NCI-H1105 (cell line): ENCODE measurements at places on chromosomes 1 and 21.

DNA sequence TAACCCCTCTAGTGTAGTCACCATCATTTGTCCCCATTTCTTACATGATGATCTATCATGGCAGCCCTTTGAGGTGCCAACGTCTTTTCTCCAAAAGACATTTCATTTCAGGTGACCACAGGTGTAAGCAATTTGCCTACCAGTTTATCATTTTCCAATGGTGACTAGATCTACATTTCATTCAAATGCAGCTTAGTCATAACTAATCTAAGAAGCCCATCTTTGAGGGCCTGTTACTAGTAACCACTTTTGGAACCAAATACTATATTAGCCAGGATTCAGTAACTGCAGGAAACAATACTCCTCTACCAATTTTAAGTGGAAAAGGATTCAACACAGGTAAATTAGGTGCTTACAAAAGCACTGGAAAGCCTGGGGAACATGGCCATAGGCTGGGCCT lies 30.6 kb upstream of the TMEM54 start:
- DNase-seq = no peak

DNA sequence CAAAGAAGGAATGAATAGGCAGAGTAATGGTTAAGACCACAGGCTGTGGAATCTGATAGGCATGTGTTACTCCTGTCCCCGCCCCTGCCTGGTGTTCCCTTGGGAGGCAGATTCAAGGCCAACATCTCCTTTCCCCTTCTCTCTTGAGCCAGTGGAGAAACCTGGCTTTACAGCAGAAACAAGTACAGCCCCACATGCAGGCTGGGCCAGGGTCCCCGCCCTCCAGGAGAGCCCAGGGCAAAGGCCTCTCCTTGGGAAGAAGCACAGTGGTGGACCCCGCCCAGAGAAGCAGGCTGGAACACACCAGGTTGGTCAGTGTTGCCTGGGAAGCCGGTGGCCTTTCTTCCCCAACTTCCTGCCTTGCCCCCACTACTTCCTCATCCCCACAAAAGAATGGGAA lies 6.8 kb downstream of the C1orf167 start:
- DNase-seq = no peak

- DNase-seq = peak; percentile 16
Measured at GRCh38 chr1:95287081-95287480, 53.1 kb downstream of the RWDD3 start.

- no peak for DNase-seq
Measured at GRCh38 chr1:195026792-195027191, 1581.4 kb downstream of the KCNT2 start.

DNA sequence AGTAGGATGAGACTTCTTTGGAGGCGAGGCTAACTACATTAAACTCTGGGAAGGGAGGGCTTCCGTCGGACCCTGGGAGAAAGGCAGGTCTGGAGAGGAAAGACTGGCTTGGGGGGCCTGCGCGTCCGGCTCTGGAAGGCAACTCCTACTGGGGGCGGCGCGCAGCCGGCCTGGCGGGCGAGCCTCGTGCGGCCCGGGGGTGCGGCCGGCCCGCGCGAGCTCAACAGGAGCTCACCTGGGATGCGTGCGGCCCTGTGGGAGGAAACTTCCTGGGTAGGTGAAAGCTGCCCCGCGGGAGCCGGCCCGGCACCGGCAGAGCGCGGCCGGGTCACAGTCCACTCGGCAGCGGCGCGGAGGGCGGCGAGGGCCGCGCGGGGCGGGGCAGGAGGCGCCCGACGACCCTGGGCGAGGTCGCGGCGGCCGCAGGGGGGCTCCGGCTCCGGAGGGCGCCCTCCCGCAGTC lies 449 bp downstream of the EPS15 start:
- peak; percentile 19 for DNase-seq

- DNase-seq = no peak
Measured at GRCh38 chr1:78607334-78607927, 12.8 kb upstream of the IFI44L start.

GRCh38 chr1:27383661-27384060 lies 528 bp upstream of the CD164L2 start:
- no peak for DNase-seq

DNA sequence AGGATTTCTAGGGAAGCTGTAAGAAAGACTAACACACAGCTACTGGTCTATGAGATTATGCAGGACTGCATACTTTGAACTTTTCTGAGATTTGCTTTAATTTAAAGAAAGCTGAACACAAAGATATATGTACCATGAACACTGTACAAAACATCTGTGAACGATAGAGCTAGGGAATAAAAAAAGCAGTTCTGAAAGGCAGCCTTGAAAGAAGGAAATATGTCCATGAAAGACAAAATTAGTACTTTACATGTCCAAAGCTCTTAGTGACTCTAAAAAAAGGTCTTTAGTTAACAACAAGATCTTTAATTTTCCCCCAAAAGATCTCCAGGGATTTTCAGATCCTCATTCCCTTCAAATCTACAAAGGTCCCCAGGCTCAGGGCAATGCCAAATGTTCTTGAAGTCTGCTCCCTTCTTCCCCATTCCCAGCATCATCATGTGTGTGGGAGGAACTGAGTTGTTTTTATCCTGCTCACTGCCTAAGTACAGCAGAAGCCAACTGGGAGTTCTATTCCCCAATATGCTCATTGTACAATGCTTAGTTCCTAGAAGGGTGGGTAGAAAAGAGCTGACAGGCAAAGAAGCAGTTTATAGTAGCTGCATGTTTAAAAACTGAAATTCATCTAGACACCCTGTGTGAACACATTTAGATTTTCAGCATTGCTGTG lies 60.1 kb upstream of the PTCH2 start:
- DNase-seq = no peak

DNA sequence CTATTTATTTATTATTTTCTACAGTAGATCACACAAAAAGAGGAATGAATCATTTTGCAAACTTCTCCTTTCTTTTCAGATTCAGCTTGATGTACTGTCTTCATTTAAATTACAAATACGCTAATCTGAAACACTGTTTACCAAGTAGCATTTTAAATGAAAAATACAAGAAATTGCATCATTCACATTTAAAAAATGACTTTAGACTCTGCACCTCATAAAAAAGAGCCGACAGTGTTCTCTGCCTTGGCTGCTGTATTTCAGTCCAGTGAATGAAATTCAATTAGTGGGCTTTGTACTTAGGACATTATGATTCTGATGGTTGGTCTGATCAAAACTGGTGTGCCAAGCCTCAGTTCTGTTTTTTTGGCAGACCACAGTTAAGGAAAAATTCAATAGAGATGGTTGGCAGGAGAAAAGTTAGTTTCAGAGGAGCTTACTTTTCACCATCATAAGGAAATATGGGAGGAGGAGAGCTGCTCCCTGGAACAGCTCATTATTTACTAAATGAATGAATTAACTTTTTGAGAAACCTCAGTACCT lies 222.4 kb upstream of the ESRRG start:
- no peak for DNase-seq

DNA sequence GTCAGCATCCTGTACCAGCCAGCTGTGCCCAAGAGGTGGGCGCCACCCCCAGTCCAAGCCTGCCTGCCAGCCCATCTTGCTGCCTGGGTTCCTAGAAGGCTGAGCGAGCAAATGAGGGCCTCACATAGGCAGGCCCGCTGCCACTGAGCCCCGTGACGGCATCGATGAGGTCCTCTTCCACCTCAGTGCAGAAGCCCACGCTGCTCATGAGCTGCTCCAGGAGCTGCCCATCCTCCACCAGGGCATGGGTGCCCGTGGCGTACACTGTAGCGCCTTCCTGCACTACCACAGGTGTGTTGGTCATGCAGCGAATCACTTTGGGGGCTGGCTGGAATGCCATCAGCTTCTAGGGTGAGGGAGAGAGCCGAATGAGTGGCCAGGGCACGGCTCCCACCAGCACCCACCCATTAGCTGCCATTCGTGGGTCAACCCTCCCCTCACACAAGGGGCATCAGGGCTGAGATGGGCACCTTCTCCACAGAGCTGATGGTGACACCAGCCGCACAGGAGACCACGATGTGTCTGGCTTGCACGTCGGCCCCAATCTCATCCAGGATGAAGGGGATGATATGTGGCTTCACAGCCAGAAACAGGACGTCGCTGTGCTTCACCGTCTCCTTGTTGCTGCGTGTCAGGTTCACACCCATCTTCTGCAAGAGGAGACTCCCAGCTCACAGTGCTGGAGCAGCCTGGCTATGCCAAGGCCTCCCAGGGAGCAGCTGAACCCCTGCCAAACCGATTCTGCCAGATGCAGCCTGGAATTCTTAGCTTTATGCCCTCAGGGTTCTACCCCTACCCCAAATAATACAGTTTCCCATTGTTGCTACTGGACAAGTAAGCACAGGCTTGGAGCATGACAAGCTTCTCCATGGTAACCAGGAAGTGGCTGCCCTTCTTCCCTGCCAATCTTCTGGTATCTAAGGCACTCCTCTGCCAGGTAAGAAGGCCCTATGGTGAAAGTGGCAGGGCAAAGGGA lies 2.0 kb downstream of the PYCR2 start:
- peak; percentile 79 for DNase-seq

DNA sequence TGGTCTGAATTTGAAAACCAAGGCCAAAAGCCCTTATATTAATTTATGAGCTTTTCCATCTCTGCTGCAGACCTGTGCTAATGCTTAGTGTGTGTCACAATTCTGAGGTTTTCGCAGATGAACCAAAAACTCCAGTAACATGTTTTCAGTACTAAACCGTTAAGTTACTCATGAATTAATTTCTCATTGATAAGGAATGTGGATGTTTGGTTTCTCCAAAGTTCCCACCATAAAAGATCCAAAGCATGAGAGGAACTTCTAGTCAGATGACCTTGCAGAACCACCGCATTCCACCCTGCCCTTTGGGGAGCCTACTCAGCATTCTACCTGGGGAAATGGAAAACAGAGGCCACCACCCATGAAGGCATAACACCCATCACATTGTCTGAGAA lies 7.5 kb upstream of the LEPR start:
- DNase-seq = no peak

DNA sequence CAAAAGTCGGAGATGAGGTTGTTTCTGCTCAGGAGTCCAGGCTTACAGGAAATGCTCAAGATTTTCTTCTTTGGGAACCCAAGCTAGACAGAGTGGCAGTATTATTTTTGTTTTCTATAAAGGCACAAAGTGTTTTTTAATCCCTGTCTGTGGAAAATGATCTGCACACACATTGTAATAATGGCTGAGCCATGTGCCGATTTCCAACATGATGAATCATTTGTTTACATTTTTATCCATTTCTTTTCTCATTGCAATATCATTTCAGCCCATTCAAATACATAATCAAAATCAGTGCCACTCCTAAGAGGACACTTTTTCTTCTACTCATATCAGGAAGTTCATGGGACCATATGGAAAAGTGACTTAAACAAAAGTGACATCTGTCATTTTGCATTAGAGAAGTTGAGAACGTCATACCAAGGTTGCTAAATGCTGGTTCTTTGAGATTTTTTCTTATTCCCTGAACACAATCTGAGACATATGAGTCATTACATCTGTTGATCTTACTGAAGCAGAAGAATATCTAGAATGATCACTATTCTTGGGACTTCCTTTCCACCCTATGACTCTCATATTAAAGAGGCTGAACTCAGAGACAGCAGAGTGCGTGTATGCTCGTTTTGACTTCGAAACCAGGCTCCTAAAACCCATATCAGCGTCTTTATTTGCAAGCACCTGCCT lies 44.9 kb downstream of the ACTA1 start:
- DNase-seq = no peak

DNA sequence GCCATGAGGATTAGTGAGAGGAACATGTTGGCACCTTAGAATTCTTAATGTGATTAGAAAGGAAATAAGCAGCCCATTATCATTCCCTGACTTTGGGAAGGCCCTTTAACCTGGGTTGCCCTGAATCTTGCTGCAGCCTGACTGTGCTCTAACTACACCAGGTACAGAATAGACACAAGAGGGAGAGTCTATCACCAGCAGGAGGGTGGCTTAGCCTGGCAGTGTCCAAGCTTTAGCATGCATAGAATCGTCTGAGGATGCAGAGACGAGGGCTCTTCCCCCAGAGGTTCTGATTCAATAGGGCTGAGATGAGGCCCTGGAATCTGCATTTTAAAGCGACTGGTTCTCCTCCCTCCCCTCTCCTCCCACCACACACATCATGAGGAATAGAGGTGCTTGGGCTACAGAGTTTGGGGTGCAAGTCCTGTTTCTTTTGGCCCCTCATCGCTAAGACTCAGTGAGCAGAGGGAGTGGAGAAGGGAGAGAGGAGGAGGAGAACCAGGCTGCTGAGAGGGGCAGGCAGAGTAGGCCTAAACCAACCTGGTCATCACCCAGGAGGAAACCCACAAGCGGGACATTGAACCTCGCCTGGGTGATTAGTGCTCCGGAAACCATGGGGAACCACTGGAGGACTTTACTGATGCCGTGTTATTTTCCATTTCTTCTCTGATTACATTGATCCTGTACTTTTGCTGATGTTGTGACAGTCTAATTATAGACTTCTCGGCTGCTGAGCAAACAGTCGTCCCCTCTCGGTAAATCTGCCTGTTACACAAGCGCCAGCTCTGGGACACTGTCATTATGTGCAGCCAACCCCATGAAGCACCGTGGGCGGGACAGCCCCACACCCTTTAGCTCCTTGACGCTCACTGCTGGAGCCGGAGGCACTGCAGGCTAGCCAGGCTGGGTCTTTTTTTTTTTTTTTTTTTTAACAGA lies 6.3 kb upstream of the TENT5C start:
- DNase-seq = no peak

GRCh38 chr21:26597981-26598380 lies 24.9 kb upstream of the CYYR1 start:
- DNase-seq = no peak

DNA sequence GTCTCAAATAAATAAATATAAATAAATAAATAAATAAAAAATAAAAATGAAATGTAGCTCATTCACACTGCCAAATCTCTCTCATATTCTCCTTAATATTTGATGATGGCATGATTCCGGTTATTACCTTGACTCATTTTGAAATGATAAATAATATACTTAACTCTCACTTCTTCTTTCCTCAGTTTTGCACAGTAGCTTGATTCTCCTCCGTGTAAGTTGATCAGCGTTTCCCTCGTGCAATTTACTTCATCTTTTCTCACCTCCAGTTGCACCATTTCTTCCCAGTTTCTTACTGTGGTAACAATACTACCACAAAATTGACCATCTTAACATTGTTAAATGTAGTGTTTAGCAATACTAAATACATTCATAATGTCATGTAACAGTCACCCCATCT lies 111.6 kb downstream of the RIPK4 start:
- no peak for DNase-seq

DNA sequence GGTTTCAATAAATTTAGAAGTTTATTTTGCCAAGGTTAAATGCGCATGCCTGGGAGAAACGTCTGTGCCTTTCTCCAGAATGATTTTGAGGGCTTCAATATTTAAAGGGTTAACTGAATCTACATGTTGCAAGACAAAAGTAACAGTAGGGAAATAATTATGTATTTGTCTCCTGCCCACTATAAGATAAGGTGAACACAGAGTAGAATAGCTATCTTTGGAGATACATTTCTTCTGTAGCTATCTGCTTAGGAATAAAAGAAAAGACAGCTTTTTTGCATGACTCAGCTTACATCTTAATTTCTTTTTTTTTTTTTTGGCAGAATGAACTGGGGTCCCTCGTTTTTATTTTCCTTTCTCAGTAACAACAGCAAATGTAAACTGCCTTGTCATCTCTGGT lies 1351.6 kb downstream of the AMY1C start:
- no peak for DNase-seq

GRCh38 chr1:41383094-41383852 lies 22.0 kb downstream of the FOXO6 start:
- DNase-seq = no peak

- no peak for DNase-seq
Measured at GRCh38 chr1:90291431-90292216, 296.7 kb downstream of the ZNF326 start.
